ENCODE measurements at places on chromosomes 2 and 18.

DNA sequence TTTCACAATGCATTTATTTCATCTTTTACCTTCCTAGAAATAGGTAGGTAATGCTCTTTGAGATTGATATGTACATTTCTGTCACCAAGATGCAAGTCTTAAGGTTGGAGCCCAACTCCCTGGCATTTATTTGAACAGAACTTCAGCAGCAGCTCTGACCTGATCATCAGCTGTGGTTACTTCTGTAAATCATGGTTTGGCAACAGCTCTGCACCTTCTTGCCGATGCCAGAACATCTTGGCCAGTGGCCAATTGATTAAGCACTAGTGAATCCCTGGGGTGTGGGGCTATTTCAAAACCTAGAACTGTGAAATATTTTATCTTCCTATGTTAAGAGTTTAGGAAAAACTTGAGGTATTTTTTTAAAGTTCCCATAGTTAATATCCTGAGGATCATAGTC is 124.8 kb upstream of the NYAP2 start:
- no peak for DNase-seq

DNA sequence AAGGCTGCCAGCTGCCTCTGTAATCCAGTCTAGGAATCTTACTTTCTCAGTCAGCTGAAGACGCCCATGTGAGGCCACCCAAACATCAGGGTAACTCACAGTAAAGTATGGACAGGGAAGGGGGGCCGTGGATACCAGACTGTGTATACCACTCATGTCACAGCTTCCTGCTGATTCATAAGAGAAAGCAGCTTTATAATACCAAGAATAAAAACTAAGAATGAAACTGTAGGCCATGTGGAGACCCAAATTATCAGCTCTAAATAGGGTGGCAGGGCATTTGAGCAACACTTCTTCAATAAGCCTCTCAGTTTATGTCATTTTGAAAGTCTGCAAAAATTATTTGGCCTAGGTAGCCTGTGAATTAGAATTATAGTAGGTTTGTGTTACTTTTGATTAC is 115.0 kb upstream of the CDCA7 start:
- no peak for DNase-seq

GRCh38 chr2:187093771-187094412 is 244.9 kb upstream of the ZSWIM2 start:
- no peak for DNase-seq

GRCh38 chr2:233912691-233913423 is 4.3 kb upstream of the TRPM8 start:
- no peak for DNase-seq

GRCh38 chr2:60260639-60261296 is 292.7 kb downstream of the BCL11A start:
- DNase-seq: no peak

DNA sequence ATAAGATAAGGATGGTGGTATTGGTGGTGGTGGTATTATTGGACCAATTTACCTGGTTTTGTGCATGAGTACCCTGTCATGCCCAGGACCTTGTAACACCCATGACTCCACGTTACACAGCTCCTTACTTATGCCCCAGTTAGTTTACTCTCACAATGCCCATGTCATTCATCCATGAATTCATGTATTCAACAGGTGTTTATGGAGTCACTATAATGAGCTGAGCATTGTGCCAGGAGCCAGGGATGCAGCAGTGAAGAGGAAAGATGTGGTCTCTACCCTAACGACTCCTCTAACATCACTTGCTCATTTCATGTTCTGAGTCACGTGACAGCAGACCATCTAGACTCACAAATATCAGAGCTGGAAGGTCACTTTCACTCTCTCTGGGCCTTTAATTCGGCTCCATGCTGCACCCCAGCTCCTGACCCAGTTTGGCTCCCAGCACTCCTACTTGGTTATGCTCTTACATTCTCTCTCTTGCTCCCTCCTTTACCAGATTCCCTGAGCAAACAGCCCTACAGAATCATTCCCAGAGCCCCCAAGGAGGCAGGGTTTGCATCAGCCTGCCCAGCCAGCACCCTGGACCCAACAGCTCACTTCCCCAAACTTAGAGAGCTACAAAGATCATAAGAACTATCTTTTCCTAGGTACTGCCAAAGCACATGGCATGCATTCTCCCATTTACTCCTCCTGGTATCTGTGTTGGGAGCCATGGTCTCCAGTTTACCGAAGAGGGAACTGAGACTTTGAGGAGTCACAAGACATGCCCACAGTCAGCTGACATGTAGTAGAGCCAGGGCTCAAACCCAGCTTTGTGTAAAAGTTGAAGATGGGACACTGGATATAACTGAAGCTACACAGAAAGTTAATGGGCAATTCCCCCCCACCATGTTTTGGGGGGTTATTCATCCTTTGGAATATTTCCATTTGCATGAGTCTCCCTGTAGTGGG is 449.9 kb downstream of the LRATD1 start:
- DNase-seq: no peak

GRCh38 chr2:24077879-24078278 is 1.8 kb upstream of the SF3B6 start:
- DNase-seq: no peak

DNA sequence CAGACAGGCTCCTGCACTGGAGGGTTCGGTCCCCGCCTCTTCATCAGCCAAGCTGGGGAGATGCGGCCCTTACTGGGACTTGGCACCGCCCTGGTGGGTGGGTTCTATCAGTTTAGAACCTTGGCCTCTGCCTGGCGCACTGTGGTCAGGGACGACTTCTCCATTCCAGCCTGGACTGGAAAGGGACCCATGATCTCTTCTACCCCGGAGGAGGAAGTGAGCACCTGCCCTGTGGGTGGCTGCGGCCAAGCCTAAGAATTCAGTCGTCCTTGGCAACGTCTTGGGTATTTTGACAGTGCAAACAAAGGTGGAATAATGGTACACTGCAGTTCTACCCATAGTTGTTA is 106.9 kb upstream of the CD302 start:
- DNase-seq: no peak

DNA sequence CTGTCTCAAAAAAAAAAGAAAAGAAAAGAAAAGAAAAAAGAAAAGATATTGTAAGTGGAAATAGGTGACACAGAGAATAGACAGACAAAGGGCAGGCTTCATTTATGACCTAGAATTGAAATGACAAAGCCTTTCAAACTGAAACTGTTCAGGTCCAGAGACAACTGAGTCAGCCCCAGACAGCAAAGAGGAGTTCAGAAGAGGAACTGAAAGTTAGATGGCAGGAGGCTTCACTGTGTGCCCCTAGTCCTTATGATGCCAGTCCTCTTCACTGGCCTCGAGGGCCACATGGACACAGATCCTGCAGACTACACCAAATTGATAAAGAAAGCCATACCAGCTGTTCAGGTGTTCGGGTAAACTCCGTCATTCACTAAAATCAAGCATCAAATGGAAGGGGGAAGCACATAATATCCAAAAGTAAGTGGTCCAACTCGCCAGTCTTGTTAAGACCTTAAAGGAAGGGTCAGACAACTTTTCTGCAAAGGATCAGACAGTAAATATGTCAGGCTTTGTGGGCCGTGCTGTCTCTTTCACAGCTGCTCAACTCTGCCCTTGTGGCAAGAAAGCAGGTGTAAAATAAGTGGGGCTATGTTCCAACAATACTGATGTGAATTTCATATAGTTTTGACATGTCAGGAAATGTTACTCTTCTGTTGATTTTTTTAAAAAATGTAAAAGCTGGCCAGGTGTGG is 231.9 kb upstream of the MGAT5 start:
- DNase-seq: no peak

- DNase-seq: no peak
These were observed 4.3 kb upstream of the SPAG16 start for GRCh38 chr2:213279971-213280370.

DNA sequence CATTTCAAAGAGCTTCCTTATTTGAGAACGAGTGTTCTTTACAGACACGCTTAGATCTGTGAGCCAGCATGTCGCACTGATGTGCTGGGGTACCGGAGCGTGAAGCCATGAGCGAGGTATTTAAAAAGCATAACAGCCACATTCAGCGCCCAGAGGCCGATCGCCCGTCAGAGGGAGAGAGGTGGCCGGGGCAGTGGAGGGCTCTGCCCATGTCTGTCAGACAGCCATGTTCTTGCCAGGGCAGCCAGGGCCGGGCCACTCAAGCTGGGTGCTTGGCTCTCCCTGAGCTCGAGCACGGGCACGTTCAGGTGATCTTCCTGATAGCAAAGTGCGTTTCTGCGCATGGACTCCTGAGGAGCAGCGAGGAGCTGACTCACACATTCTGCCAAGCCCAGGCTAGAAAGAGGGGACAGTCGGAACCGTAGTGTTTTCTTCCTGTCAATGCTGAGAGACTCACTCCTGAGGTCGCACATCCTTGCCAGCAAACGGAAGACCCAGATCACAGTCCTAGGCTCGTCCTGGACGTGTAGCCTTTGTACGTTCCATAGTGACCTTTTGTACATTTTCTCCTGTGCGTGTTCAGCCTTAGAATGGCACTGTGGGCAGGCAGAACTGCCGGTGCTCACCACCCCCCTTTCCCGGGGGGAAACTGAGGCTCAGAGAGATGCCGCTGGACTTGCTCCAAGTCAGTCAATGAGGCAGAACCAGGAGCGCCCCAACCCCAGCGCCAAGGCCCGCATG is 100.7 kb downstream of the NFATC1 start:
- no peak for DNase-seq

GRCh38 chr18:37441821-37442220 is 123.8 kb downstream of the CELF4 start:
- DNase-seq: no peak

- peak; percentile 22 for DNase-seq
These were observed 16.2 kb downstream of the ADRA2B start for GRCh38 chr2:96099861-96100798.

DNA sequence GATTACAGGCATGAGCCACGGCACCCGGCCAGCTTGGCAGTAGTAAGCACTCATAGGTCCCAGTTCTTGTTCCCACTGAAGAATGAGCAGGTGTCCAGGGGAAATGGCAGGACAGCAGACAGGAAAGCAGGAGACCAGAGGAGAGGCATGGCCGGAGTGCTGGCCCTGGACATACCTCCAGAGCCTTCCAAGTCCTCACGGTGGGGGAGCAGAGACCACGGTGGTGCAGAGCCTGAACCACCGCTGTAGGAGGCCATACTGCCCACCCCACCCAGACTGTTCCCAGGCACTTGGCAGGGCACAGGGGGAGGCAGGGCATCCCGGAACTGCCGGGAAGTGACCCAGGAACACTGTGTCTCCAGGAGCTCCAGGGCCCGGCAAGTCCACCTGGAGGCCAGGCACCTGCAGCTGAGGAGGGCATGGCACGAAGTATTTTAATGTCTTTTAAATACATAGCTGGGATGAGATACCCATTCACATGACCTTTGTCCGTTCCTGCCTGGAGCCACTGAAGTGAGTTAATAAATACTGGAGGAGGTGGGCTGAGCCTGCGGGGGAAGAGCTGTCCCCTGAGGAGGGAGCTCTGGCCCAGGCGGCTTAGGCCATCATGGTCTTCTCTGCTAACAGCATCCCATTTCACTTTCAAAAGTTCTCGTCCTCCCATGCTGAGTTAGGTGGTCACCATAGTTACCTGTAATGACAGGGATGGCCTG is 49.7 kb upstream of the TFCP2L1 start:
- DNase-seq: no peak

DNA sequence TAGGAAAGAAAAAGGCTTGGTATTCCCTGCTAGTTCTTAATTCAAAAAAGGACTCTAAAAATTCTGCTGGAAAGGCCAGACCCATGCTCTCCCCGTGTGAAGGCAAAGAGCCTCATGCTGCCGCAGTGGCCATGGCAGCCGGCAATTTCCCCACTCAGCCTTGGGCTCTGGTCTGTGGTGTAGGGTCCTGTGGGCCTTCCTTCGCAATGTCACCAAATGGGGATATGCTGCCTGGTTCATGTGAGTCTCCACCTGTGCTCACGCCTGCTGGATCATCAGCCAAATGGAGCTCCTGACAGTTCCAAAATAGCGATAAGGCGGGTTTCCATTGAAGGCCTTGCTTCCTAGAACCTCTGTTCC is 282.8 kb upstream of the ATP5MC3 start:
- no peak for DNase-seq

DNA sequence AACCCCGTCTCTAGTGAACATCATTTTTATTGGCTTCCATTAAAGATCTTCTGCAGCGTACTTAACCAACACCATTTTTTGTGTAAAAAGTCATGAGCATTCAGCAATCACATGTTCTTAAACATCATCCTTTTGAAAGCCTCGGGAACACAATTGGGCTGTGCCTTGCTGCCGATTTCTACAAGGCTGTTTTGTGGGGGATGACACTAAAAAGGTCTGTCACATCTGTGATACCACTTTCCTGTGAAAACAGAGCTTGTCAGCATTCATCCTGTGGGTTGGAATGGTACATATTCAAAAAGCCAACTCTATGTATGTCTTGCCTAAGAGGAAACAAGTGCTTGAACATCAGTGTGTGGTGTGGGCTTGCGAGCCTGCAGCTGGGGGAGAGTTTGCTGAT is 49.1 kb upstream of the MAPRE3 start:
- no peak for DNase-seq

- DNase-seq: no peak
These were observed 15.2 kb upstream of the SLC8A1 start for GRCh38 chr2:40466935-40467572.

DNA sequence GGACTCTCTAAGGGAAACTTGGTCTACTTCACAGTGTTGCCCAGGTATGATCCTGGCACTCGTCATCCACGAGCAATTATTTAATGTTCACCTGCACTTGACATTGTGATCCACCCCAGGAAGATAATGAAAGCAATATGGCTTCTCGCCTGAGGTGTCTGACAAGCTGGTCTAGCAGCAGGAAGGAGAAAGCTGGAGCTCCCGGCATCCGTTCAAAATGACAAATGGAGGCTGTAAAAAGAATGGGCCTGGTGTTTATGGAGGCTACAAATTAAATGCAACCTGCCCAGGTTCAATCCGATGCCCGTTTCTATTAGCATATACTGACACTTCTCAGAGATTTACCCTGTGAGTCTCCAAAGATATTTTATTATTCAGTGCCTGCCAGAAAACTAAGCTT is 317.6 kb downstream of the CTNNA2 start:
- DNase-seq: no peak

DNA sequence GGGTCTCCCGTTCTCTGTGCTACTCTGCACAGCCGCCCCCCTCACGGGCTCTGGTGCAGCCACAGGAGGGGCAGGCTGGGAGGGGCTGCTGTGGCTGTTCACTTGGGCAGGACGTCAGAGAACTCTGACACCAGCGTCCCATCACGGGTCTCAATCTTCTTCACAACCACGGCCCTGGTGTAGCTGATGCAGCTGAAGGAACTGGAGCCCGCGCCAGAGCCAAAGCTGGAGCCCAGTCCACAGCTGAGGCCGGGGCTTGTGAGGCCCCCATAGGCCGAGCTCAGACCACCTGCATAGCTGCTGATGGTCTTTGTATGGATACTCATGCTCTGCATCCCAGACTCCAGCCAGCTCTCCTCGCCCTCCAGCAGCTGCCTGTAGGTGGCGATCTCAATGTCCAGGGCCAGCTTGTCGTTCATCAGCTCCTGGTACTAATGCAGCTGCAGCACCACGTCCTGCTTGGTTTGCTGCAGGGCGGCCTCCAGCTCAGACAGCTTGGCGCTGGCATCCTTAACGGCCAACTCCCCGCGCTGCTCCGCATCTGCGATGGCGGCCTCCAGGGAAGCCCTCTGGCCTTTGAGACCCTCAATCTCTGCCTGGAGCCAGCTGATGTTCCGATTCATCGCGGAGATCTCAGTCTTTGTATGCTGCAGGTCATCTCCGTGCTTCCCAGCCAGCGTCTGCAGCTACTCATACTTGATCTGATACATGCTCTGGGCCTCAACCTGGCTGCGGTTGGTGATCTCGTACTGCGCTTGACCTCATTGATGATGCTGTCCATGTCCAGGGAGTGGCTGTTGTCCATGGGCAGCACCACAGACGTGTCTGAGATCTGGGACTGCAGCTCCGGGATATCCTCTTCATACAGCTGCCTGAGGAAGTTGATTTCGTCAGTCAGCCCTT is 7.4 kb upstream of the DUSP19 start:
- DNase-seq: peak; percentile 46

GRCh38 chr2:3254442-3254941 is 123.1 kb downstream of the EIPR1 start:
- DNase-seq: no peak

Measured in dermis microvascular lymphatic vessel endothelial cell (primary cell).